ENCODE measurements at places on chromosomes 3 and 15.

- DNase-seq, result no peak
Observed at GRCh38 chr3:14608298-14608697, 43.3 kb upstream of the CCDC174 start.

- DNase-seq, result no peak
Observed at GRCh38 chr3:191997093-191997492, 536.1 kb downstream of the PYDC2 start.

GRCh38 chr3:65963787-65964677 lies 74.7 kb downstream of the MAGI1 start:
- peak; percentile 81 for DNase-seq

- no peak for DNase-seq
Observed at GRCh38 chr15:87215100-87215499, 1041.4 kb downstream of the NTRK3 start.

DNA sequence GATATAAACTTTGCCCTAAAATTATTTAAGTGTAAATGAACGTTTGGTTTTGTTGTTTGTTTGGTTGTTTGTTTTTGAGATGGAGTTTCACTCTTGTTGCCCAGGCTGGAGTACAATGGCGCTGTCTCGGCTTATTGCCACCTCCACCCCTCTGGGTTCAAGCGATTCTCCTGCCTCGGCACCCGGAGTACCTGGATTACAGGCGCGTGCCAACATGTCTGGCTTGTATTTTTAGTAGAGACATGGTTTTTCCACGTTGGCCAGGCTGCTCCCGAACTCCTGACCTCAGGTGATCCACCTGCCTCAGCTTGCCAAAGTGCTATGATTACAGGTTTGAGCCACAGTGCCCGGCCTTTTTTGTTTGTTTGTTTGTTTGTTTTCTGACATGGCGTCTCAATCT lies 87.9 kb upstream of the CHD2 start:
- no peak for DNase-seq
